AG04449 (cell line): ENCODE measurements at places on chromosomes 13 and 19.
A peak's percentile ranks its signal among the peaks of the same experiment; 100 is the strongest.

- DNase-seq: no peak
Measured at GRCh38 chr19:5575590-5575989, 7.8 kb upstream of the TINCR start.

GRCh38 chr19:4365791-4366665 lies 22.7 kb downstream of the MPND start:
- no peak for DNase-seq

DNA sequence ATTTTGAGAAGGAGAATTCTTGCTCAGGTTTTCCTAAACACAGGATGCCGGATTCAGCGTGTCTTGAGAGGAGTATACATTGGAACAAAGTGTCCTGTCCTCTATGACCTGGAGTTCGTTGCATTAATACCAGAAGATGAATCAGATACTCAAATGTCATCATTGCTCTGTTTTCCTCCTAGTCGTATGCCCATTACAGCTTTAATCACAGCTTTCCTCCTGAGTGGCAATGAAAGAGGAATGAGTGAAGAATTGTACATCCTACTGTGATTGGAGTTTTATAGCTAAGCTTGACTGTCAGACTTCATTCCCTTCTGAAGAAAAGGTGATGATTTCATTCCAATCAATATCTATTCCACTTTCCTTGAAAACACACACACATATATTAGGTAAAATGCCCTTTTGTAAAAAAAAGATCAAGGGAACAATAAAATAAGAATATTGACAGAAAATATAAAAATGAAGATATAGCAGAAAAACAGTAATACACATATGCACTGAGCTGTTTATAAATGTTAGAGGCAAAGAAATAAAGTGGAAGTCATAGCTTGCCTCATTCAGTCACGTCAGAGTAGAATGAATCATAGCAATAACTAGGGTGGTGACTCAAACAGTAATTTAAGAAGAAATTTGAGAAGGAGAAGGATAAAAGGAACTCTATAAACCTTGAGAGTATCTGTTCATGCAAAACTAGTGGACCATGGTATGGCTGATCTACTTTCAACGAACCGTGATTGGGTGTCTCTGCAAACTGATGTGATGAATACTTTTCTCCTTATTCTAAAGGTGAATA lies 501.5 kb downstream of the SUCLA2 start:
- peak; percentile 53 for DNase-seq

DNA sequence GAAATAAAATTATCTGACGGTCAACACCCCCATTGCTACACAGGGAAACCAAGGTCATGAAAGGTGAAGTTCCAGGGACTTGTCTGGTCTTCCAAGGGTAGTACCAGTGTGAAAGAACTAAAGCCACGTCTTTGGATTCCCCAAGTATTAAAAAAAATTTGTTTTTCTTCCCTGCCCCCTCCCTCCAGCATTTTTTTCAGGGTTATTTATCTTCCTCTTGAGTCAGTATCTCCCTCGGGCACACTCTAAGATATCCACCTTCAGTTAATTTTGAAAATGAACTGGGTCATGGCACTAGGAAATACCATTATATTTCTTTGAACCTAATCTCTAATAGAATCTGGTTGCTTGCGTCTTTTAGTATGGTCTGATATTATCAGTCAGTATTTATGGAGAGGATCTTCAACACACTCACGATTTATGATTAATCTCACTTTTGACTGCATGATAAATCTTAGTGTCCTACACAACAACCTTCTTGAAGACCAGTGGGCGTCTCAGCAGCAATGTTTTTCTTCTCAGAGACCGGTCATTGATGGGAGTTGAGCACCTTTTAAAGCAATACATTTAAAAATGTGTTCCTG lies 9.1 kb downstream of the ATP8A2 start:
- no peak for DNase-seq

DNA sequence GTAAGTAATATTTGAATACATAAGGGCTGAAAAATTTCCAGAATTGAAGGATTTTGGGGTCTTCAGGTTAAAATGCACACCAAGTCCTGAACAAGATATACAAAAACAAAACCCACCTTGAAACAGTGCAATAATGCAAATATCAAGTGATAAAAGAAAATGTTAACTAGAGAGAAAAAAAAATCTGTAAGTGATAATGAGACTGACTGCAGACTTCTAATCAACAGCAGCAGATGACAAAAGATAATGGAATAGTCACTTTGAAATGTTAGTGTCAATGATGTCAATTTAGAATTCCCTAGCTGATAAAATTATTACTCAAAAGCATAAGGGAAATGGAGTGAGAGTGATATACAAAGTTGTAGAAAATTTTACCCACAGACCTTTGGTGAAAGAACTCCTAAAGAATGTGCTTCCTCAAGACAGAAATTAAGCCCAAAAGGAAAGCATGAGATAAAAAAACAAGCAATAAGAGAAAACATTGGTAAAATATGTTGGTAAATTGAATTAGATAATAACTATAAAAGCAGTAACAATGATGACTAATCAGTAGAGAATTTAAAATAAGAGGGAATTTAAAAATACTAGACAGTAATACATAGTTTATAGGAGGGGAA lies 12.4 kb upstream of the DGKH start:
- no peak for DNase-seq

DNA sequence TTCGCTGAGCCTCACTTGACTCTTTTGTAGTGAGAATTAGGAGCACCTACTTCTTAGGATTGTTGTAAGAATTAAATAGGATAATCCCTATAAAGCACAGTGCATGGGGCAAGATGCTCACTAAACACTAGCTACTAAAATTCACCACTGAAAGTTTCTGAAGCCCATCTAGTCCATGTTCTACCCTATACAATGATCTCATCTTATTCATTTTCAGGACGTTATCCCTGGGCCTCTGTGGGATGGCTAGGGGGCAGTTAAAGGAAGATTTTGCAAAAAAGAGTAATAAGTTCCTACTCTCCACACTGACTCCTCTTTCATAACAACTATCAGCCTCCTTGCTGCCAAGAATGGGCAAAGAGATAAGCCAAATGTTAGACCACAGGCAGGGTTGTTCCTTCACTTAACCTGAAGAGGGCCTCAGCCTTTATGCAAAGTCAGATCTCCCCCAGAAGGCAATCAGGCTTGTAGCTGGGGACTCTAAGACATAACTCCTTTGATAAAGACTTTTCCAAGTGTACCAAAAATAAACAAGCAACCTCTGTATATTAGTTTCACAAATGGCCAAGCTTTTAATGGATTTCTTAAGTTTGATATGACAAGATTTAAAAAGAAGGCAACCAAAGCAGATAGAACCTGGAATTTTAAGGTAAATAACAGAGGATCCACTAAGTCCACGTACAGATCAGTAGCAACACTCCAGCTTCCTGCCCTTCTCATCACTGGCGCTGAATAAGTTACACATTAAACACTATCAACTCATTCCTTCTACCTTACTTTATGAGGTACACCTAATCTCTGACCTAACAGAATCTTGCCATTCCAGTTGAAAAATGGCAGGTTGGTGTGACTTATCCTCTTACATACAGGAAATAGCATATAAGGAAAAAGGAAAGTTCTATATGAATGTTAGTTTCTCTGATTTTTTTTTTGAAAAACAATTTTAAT lies 44.4 kb downstream of the ELF1 start:
- no peak for DNase-seq

DNA sequence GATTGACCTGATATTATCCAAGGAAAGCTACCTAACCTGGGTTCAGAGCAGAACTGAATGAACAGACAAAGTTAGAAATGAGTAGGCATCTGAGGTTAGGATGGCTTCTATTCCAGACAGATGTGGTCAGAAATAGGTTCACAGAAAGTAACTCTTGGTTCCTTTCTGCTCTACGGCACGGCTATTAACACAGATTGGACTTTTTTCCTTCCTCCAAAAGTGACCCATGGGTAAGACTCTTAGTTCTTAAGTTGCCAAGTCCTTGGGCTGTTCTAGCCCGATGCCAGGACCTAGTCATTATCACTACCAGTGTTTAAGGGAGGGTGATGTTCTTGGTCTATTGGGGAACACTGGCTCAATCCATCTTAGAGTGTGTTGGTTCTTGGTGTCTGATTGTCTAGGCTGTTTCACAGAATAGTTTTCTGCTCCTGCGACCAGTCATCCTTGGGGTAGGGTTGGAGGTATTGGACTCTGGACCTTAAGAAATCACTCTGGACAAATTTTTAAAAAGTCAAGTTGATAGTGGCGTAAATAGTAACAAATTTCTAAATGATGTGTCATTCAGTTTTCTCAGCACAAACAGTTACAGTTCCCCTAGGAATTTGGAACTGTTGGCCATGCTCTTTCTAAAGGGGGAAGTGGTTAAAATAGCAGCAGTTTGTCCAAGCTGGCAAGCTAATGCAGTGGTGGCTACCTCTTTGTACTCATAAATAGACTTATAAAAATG lies 60.1 kb upstream of the MYCBP2 start:
- peak; percentile 23 for DNase-seq

- no peak for DNase-seq
Measured at GRCh38 chr19:15280915-15281683, 48.9 kb upstream of the EPHX3 start.

DNA sequence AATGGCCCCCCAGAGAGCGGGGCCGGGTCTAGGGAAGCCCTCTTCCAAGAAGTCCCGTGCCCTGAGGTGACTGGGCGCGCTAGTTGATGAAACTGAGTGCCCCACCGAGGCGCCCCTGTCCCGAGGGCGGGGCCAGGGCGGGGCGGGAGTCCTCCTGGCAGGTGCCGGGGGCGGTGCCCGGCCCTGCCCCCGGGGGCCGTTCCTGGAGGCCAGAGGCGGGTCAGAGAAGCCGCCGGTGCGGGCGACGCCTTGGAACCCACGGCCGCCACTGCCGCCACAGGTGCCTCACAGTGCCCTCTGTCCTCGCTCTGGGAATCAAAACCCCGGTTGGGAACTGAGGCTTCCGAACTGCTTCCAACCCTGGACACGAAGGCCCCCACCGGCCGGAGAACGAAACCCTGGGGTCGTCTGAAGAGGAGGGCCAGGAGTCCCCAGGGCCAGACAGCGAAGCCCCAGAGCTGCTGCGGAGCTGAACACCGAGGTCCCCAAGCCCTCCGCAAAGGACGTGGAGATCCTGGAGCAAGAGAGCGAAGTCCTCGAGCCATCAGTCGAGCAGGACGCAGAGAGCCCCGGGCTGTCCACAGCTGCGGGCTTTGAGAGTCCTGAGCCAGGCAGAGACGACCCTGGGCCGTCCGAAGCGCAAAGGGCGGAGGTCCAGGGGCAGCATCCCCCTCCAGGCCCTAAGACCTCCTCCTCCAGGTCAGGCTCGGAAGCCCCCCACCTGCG lies at the start of gene MISP3:
Gene MISP3 (plus strand): TSS at position 252 of the 726 bp plus-strand sequence. CDS start 524 bp downstream, outside the sequence.
- DNase-seq: no peak

DNA sequence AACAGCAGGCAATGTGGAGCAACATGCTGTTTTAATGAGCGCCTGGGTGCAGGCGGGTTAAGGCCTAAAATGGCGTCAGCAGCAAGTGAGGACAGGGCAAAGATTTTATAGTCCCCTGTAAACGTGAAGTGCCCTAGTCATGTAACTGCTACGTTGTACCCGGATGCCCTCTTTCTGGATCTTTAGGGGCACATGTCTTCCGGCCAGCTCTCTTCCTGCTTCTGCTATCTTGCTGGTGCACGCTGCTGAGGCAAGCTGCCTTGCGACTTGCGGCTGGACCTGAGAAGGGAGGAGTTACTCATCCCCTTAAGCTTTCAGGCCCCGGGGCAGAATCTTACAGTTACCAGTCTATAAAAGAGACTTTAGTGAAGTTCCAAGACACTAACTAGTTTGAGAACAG lies 303.6 kb upstream of the DACH1 start:
- DNase-seq: no peak

- no peak for DNase-seq
Measured at GRCh38 chr19:16919496-16919895, 30.7 kb downstream of the F2RL3 start.

DNA sequence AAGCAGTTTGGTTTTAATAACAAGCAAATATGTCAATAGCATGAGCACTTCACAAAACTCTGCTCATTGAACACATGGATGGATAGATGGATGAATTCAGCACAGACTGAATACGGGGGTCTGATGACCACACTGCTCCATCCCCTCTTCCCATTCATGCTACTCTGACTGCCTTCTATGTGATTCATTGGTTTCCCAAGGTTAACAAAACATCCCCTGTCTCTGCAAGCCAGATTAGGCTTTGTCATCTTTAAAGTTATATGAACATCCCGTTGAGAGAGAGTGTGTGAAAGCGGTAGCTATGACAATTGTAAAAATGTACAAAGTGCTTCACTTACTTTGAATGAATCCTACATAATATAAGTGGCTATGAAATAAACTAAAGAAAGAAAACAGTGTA lies 252.5 kb downstream of the OXGR1 start:
- no peak for DNase-seq

DNA sequence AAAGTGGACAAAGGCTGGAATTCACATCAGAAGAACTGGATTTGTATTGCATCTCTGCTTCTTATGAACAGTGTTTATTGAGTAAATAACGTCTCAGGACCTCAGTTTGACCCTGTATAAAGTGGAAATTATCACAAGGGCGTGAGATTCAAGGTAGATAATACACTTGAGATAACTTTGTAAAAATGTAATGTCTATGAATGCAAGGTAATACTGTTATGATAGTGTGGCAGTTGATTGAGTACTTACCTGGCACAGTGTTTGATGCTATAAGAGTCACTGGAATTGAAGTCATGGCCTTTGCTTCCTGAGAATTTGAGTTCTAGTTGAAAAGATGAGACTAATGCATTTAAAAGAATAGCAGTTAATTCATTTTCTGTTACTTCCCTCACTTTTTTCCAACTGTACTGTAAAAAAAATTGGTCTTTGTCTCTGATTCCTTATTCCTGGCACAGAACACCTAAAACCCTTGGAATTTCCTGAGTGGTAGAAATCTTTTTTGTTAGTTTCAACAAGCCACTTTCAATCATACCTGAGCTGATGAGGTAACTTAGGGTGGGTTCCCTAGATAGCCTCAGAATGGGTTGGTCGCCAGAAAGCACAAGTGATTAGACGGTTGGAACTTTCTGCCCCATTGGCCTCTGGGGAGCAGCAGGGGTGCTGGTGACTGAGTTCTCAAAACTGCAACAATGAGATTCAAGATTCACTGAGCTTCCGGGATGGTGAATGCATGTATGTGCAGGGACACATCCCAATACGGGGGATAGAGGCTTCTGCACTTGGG lies 6.4 kb upstream of the XPO4 start:
- DNase-seq: no peak

DNA sequence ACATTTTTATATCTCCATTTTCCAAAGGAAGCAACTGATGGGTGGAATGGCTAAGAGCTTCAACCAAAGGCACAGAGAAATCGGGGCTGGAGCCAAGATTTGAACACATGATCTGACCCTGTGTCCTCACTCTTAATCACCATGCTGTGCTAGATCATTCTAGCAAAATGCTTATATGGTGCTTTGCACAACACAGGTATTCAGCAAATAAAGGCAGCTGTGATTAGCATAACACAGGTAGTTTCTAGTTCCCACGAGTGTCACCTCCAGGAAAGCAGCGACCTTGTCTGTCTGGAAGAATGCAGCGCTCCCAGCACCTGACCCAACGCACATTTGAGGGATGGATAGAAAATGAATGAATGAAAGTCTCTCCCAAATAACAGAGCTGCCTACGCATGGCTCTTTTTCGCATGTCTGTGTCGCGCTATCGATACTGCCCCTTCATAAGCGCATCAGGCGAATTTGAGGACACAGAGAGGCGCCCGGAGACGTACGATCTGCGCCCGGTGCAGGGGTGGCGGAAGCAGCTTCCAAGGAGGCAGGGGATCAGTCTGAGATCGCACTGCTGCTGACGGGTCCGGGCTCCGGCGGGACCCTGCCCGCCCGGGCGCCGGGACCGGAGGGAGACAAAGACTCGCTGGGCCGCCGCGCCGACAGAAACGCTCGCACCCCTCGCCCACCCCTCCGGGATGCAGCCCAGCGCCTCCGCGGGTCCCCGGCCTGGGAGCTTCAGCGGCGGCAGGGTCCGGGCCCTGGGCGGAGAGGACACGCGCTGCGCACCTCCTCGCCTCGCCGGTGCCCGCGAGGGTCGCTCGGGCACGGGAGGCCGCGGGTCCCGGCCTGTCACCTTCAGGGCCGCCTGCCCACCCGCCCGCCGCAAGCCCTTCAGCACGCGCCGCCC lies 609 bp downstream of the EPS15L1 start:
- DNase-seq: no peak
